ENCODE measurements at places on chromosomes 12 and 14.

DNA sequence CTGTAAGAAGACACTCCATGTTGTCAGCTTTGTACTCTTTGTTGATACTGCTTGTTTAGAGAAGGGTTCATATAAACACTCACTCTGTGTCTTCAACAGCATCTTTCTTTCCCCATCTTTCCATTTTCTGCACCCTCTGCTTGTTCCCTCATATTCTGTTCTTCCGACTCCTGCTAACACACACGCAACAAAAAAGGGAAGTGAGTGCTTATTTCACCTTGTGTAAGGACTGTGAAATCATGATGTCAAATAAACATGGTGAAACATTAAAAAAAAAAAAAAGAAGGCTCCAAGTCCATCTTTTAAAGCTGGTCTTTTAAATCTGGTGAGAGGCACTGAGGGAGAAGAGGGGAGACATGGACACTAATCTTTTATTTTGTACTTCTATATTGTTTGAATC lies 145.4 kb downstream of the RPAP3 start:
- DNase-seq, result no peak

DNA sequence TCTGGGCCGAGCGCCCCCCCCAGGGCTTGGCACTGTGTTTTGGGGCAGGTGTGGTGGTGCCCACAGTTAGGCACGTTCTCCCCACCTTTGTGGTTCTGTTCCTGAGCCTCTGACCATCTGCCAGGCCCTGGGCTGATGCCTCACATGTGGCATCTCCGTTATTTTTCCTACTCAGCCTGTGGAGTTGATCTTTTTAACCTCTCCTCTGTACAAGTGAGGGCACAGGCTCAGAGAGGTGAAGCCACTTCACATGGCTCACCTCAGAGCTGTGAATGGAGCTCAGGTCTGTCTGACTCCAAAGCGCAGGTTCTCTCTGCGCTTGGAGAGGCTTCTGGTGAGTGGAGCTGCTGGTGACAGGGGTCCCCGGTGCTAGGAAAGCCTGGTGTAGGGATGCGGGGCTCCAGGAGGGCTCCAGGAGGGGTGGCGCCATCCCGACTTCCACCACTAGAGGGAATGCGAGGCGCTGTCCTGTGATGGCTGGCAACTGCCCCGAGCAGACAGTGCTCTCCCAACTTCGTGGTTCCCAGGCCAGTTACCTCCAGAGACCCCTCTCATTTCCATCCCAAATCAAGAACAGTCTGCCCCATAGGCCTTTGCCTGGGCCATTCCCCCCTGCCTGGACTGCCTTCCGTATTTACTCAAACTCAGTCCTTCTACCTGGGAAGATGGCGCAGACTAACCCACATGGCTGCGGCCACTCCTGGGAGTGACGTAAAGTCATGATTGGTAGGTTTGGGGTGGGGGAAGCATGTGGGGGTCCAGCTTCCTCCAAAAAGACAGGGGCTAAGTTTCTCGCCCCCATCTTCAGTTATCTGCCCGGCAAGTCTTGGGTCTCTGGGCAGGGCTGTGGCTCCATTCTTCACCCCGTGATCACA lies 9.9 kb downstream of the BCL7A start:
- DNase-seq, result no peak

- DNase-seq, result peak; percentile 18
Measured at GRCh38 chr14:38419579-38419978, 163.7 kb upstream of the CLEC14A start.

GRCh38 chr12:54352022-54352531 lies 12.2 kb downstream of the GPR84 start:
- DNase-seq, result peak; percentile 79

DNA sequence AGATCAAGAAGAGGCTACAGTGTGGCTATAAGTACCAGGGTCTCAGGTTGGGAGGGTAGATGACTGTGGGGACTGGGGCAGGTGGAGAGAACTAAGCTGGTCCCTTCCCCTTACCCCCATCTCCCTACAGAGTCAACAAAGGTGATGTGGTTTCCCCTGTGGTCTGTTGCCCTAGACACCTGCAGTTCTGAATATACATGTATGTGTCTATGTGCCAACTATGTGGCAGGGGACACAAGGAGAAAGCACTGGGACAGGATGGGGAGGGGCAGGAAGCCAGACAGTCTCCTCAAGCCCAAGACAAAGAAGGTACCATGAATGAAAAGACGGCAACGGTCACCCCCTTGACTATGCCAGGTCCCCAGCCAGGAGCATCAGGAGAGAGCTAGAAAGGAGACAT lies 4.5 kb upstream of the HDAC7 start:
- no peak for DNase-seq

GRCh38 chr12:108333898-108334699 lies 5.0 kb downstream of the CMKLR1 start:
- DNase-seq, result no peak

GRCh38 chr12:97426492-97427116 lies 36.0 kb upstream of the RMST start:
- no peak for DNase-seq

DNA sequence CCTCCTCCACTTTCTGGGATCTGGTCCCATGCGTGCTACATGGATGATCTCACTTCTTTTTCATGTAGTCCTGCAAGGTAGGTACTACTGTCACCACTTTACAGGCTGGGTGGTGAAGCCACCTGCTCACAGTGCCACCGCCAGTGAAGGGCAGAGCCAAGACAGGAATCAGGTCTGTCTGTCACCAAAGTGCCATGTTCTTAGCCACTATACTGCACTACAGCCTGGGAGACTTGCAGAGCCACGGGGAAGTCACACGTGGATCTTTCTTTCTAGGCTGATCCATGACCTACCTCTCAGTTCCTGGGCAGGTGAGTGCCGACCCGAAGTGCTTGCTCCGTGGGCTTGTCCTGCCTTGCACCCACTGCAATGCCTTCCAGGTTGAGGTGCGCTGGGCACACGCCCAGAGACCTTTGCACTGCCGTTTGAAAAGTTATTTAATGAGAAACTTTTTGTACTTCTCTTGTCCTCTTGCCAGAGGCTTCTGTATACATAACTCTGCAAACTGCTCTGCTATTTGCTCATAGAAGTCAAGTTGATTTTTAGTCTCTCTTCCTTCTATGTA lies 19.7 kb upstream of the CLMN start:
- no peak for DNase-seq

DNA sequence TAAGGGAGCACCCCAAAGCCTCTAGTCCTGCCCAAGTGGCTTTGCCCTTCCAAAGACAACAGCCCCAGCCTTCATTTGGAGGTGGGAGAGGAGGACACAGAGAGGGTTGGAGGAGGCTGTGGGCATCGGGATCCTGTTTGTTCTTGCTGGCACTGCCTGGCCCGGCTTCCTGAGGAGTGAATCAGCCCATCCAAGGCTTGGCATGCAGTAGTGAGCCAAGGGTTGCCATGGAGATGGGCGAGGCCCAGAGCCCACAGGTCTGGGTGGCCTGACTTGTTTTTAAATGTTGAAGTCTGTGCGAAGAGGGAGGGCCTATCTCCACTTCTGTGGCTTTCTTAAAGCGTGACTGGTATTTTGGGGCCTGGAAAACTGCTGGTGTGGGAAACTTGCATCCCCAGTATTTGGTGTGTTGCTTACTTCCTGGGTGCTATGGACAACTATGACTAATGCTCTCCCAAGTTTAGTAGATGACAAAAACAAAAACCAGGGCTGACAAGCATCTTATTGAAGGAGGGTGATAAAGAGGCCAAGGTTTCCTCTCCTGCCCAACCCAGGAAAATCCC lies 15.8 kb downstream of the CD9 start:
- DNase-seq, result no peak

GRCh38 chr12:92098594-92099380 lies 46.9 kb downstream of the BTG1 start:
- DNase-seq, result no peak

DNA sequence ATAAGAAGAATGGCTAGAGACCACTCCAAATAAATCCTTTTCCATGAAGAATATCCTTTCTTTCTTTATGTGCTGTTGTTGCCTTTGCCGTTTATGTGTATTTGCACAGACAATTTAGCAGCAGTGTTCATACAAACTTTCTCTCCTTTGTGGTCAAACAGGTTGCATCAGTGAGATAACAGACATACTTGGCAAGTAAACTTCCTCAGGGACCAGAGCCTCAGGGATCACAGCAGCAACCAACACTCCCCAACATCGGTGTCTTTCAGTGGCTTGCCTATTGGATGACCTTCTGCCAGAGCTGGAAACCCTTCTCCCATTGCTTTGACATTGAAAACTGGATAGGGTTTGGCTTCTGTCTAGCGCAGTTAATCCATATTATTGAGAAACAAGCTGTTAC lies 252.2 kb downstream of the BTG1 start:
- no peak for DNase-seq

DNA sequence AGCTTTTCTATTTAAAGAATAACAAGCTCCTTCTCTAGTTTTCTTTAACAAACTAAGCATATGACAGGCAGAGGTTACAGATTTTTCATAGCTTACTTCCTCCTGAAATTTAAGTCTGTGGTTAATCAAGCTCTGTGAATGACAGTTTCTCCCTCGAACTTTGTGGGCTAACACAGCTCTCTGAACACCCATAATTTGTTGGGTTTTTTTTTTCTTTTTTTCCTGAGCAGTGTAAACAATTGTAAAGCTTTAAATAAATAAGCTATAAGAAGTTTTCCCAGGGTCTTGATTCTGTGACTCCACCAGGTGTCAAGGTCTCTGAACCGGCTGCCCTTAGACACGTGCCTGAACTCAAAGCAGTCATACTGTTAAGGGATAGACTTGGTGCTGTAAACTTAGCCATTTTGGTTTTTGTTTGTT lies 128.1 kb upstream of the AMIGO2 start:
- DNase-seq, result no peak

GRCh38 chr12:117020536-117021220 lies 78.5 kb downstream of the TESC start:
- DNase-seq, result no peak

- DNase-seq, result no peak
Measured at GRCh38 chr14:51581017-51581881, 70.5 kb upstream of the FRMD6 start.

DNA sequence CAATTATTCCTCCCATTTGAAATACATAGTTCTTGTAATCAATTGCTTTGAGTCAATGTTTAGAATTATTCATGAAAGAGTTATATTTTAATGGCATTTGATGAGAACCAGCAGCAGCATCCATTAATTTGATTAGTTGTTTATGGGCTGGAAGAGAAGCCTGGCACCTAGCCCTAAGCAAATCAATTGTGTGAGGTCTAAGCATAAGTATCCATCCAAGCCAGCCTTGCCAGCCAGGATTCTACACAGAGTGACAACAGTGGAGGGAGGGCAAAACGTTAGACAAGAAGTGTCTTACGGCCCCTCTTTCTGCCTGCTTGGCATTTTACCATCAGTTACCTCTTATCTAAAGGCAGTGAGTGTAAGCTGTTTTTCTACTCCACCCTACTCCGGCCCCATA lies 478.5 kb downstream of the NELL2 start:
- no peak for DNase-seq

DNA sequence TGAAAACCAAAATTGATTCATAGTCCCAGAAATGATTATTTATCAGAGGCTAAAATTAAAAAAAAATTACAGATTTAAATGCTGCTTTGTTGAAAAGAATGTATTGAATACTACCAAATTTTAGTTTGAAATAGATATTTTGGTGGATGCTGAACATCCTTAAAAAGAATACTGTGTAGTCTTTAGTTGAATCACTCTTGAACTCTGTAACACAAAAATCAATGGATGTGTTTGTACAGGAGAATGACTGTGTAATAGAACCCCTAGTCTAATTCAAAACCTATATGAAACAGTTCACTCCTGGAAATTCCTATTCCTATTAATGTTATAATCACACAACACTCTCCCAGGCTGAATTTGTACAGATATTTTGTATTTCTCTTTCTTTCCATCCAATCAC lies 1.5 kb upstream of the TSPAN8 start:
- DNase-seq, result no peak

GRCh38 chr14:73829526-73830431 lies 21.9 kb upstream of the PTGR2 start:
- no peak for DNase-seq

- no peak for DNase-seq
Measured at GRCh38 chr12:109523504-109523903, 46.1 kb downstream of the UBE3B start.

DNA sequence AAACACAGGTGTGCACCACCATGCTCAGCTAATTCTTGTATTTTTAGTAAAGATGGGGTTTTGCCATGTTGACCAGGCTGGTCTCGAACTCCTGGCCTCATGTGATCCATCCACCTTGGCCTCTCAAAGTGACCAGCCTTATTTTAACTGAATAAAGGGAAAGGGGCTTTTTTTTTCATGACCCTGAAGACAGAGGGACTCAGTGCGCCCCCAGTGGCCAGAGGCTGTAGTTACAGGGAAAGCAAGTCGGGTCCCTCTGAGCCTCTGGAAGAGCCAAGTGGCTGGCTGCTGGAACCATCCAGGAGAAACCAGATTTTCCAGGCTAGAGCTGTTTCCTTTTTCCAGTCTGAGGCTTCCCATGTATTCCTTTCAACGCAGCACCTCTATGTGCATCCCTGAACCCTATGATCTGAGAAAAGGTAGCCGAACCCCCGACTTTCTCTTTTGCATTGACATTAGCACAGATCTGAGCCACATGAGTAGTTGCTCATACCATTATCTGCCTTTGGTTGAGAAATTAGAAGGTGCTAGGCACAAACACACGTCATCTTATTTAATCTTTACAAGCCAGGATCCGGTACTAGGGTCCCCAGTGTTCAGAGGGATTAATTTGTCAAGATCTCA lies 342.7 kb downstream of the CACNA1C start:
- DNase-seq, result peak; percentile 64

- DNase-seq, result no peak
Measured at GRCh38 chr14:33014710-33015109, 76.0 kb downstream of the NPAS3 start.

DNA sequence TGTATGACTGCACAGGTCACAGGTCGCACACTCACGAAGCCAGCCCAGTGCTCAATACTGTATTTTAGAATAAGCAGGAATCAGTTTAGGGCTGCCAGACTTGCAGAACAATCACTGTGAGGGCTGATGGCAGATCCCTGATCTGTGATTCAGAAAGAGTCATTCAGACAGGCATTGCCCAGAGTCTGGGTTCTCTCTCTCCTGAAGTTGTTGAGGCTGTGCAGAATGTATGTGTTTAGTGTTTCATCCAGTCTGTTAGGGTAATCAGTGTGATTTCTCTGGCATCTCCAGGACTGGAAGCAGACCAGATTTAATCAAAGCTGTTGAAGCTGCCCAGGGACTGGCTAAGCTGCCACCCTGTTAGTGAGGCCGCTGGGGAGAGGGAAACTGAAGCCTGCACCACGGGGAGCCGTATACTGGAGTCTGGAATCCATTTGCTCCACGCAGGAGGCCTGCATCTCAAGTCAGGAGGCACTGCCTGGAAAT lies 69.3 kb downstream of the ETV6 start:
- DNase-seq, result no peak

GRCh38 chr12:74885775-74886174 lies 323.9 kb downstream of the KCNC2 start:
- DNase-seq, result no peak

GRCh38 chr12:120234643-120235368 lies 30.7 kb downstream of the PXN start:
- DNase-seq, result no peak

DNA sequence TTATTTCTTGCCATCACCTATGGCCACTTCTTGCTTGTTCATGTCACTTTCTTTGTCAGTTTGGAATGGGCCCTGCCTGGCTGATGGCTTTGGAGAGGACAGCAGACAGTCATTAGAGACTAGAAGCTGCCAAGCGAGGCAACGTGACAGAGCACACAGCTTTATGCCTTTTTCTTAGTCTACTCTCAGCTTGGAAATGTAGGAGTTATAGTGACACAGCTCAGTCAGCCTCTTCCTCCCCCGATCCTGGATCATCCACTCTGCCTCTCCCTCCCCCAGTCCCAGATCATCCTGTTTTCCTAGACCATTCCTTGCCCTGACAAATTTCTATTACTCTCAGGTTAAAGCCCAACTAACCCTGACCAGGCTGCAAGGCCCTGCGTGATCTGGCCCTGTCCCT lies 26.6 kb downstream of the ETV6 start:
- DNase-seq, result no peak

- no peak for DNase-seq
Measured at GRCh38 chr14:71721791-71722190, 210.4 kb upstream of the RGS6 start.

Data from neuronal stem cell (in vitro differentiated cells).